ENCODE measurements at places on chromosomes 11 and 22.

GRCh38 chr22:42317008-42317407 is 46.6 kb upstream of the TCF20 start:
- ATAC-seq: peak; percentile 96

DNA sequence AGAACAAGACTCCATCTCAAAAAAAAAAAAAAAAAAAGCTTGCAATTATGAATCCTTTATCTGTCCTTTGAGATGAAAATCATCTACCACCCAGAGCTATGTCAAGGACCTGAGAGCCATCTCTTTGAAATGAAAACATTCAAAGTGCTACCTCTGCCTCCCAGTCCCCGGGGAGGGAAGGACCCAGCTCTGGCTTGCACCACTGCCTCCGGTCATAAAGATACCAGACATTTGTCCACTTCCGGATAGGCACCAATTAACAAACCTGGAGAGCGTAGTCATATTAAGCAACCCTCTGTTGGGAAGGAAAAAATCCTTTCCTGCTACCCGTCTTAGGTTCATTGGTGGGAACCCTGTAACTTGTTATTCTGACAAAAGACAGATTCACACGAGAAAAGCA is 98.6 kb downstream of the ARHGAP8 start:
- no peak for ATAC-seq

DNA sequence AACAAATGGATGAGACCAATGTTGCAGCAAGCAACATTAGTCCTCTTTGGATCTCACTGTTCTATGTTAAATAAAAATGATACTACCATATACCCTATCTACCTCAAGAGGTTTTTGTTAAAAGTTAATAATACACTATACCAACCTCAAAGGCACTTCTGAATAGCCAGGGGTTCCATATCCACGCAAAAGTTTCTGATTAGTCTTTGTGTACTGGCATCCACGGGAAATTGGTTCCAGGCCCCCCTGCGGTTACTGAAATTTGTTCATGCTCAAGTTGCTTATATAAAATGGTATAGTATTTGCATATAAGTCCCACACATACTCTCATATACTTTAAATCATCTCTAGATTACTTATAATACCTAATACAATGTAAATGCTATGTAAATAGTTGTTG is 585.7 kb downstream of the INSC start:
- no peak for ATAC-seq

GRCh38 chr11:41950470-41951143 is 491.2 kb upstream of the LRRC4C start:
- ATAC-seq: no peak

DNA sequence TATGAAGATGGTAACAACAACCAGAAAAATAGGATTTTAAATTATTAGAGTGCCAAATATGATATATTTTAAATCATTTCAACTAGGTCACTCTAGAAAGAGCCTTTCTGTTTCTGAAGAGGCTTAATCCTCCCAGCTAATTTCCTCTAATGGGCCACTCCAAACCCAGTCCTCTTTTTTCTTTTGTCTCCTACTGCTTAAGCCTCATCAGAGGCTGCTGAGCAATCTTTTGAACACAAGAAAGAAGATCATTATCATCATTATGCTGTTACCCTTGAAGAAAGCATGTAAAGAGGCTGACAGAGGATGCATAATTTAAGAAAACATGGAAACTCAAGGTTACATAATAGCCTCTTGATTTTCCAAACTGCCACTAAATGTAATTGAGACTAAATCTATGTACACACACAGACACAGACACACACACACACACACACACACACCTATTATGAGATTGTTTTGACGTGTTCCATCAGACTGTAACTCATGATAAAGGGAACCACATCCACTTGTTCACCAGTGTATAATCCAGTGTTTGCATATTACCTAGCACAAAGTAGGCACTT is 519.6 kb downstream of the METTL15 start:
- no peak for ATAC-seq

- ATAC-seq: peak; percentile 56
These were observed 11.6 kb downstream of the CPSF7 start for GRCh38 chr11:61418136-61418535.

DNA sequence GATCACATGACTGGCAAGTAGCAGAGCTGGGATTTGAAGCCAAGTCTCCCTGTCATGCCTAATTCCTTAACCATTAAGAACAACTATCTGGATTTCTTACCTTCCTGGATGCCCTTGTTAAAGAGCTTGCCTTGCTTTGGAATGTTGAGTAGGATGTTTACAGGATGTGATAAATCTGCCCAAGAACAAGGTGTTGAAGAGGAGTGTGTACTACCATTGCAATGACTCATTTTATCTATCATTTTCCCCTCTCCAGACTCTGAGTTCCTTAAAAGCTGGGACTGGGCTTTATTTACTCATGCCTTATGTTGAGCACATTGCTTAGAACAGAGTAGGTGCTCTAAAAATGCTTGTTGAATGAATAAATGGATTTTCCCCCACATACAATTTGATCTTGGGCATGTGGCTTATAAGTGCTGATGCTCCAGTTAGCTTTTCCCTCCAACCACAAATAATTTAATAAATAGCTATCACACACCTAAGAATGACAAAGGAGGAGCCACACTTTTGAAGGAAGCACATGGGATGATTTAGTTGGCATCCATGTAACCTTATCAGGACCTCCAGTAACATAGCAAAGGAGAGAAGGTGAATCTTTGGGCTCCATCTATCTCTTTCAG is 268.6 kb upstream of the SESN3 start:
- no peak for ATAC-seq

GRCh38 chr11:10401696-10402392 is 53.2 kb upstream of the AMPD3 start:
- no peak for ATAC-seq

DNA sequence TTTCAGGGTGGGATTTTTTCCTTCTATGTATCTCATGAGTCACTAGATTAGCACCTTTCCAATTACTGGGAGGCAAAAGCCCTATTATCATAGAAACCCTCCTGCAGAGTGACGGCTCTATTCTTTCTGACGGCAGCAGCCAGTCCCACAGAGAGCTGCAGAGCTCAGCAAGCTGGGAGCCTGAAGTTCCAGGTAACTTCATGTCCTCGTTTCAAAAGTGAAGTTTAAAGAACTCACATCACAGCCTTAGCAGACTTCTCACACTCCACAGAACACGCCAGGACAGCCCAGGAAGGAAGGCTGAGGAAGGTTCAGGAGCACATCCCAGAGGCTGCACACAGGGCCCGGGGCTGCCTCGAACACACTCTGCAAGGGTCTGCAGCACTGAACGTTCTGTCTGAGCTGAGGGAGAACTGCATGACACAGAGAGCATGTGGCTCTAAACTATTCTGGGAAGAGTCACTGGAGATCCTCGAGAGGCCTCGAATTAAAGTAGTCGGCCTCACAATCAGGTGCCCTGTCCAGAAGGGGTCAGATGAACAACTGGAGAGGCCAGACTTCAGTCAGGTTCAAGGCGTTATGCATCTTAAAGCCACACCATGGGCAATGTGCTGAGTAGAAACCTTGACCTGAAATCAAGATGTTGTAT is 104.2 kb upstream of the DRD2 start:
- ATAC-seq: no peak

DNA sequence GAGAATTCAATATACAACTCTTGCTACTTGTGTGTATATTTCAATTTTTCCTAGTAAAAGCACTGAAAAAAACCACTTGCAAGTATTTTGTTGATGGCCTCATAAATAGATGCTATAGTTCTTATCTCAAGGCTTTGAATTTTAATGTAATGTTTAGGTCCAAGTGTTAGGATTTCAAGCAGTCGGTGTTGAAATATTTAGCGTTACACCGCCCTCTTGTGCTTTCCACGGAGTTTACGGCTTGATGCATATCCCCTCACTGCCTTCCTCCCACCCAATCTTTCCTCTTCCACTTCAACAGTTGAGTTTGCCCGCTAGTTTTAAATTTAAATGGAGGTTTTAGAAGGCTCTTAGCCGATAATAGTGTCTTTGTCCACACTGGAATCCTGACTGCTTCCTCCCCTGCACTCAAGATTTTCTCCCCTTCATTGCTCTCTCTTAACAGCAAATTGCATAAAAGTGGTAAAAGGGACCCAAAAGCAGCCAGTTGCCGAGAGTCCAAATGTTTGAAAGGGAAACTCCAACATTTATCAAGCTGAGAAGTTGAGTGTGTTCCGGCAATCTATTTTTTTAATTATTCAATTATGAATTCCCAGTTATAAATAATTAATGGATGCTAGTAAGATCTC is 25.9 kb upstream of the HTATIP2 start:
- no peak for ATAC-seq

DNA sequence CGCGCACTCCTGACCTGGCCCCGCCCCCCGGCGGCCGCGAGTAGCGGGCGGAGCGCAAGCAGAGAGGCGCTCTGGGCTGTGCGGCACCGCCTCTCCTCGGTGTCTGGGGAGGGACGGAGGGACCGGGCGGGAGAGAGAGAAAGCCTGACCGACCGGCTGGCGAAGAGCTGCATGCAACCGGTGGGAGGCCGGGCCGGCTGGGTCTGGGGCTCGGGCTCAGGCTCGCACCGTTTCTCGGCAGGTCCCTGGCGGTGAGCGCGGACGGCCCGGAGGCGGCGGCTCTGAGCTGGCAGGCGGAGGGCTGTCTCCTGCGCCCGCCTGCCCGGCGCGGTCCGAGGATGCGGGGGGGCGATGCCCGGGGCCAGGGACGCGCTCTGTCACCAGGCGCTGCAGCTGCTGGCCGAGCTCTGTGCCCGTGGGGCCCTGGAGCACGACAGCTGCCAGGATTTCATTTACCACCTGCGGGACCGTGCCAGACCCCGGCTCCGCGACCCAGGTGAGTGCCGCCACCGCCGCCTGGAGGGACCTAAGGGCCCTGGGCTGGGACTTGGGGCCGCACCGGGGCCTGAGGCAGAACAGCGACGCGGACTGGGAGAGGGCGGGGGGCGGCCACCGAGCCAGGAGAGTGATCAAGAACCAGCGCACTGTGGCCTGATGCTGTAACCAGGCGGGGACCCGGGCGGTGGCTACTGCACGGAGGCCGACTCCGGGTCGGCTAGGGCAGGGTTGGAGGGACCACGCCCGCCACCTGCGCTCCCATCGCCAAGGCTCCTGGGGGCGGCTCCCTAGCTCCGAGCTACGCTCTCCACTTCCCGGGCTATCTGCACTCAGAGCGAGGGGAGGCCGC is at the start of gene SYT9:
SYT9 (plus strand) TSS at position 69 of the 847 bp plus-strand sequence; CDS start at position 352, 283 bp downstream.
- ATAC-seq: peak; percentile 71

DNA sequence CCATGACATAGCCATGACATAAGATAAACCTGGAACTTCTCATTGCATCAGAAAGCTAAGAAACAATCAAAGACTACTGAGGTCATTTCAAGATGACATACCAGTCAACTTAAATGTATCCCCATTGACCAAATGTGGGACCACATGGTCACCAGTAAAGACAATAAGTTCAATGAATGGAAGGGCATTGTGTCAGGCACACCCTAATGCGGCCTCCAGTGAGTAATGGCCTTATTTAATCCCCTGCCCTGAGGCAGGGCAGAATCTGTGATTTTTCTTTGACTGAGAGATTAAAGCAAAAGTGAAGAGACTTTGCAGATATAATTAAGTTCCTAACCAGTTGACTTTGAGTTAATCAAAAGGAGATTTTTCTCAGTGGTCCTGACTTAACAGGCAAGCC is 17.3 kb upstream of the SYT8 start:
- ATAC-seq: no peak

GRCh38 chr11:120061036-120061760 is 76.7 kb downstream of the TRIM29 start:
- no peak for ATAC-seq

DNA sequence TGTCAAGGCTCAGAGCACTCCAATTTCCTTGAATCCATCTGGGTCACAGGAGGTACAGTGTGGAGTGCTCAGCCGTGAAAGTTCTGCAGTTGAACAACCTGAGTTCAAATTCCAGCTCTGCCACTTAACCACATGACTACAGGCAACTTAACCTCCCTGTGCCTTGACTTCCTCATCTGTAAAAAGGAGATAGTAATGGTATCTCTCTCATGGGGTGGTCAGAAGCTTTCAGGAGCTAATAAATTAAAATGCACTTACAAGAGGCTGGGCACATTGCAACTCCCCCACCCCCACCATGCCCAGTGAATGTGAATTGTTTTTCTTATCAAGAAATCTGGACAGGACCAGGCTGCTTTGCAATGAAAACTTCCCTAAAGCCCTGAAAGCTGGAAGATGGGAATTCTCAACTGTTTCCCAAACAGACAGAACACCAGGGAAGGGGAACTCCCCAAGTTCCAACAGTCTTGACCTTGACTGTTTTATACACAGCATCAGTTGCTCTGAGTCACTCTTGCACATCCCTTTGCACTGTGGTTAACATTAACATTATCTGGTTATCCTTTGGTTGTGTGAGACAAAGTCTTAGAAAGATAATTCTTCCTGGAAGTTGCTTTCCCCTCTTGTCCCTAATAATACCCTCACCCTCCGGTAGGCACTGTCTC is 137.0 kb downstream of the SLC1A2 start:
- ATAC-seq: peak; percentile 94

DNA sequence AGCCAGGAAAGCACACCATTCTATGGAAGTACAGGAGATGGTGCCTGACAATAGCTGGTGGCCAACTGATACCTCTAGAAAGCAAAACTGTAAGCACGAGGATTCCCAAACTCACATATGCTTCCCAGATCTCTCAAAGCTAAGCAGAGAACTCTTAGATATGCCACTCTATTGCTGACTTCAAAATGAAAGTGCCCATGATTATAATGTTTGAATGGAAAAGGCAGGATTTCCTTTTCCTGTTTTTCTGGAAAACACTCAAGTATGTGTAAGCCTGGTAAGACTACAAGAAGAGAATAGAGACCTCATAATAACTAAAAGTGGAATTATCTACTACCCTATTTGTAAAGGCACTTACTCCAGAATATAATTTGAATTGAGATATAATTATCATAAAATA is 2.6 kb upstream of the CARD18 start:
- no peak for ATAC-seq

GRCh38 chr11:38481391-38481790 is 1883.4 kb upstream of the RAG2 start:
- no peak for ATAC-seq

GRCh38 chr11:115087791-115088190 is 409.5 kb downstream of the NXPE2 start:
- ATAC-seq: no peak

DNA sequence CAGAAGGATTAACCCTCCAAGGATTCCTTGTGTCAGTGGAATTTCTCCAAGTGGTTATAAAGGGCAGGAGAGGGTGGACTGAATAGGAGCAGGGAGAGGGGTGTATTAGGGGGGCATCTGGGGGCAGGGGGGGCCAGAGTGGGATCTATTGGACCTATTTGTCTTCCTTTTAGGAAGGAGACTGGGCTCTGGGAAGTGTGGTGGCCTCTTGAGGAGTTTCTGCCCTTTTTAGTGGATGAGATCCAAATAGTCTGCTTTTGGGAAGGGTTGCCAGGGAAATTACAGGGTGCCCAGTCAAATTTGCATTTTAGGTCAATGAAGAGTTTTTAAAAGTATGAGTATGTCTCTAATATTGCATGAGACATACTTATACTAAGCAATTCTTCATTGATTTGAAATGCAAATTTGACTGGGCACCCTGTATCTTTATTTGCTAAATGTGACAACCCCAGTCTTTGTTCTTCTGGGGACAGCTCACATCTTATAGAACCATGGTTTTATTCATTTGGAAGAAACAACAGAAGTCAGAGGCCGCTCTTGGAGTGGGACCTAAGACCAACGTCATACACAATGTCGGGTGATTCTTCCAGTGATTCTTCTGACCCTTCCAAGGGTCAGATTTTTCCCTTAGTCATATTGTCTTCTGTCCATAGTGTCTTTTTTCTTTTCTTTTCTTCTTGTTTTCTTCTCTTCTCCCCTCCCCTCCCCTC is 429 bp upstream of the SLC22A6 start:
- ATAC-seq: no peak

- no peak for ATAC-seq
These were observed 3.4 kb downstream of the FAM83F start for GRCh38 chr22:39997939-39998726.

Measured in activated T-helper 17 cell treated with anti-CD3 and anti-CD28 coated beads, Interleukin-2, amount 50 U/mL, for 72 hours (primary cell).